Esophagus muscularis mucosa (tissue), 4 donors: ENCODE measurements at places on chromosomes 2 and 18. TPM values are rescaled to one million over a fixed set of nuclear protein-coding genes. Genes with fewer than 3 reads are reported as not detected.

Gene C1D
- 41.1 TPM for total RNA-seq

Gene MBP
- total RNA-seq, result 21.9 TPM

Gene ADCYAP1
- 1.7 TPM for total RNA-seq

Gene CAD
- 12.4 TPM for total RNA-seq

Gene ATP6V1C2
- not detected for total RNA-seq

Gene ADRA2B
- 2.8 TPM for total RNA-seq

Gene MERTK
- 31.0 TPM for total RNA-seq

Gene CFAP221
- 0.42 TPM for total RNA-seq

Gene CHN1
- total RNA-seq, result 28.1 TPM

Gene FN1
- total RNA-seq, result 2,256 TPM

Gene PCARE
- not detected for total RNA-seq

Gene SERPINB5
- not detected for total RNA-seq

Gene SLC5A7
- total RNA-seq, result 2.3 TPM

Gene CABYR
- 1.3 TPM for total RNA-seq

Gene PLEK
- 6.1 TPM for total RNA-seq

Gene DPP10
- 3.8 TPM for total RNA-seq

Gene STARD6
- not detected for total RNA-seq

GRCh38 chr2:212299333-212299732 is 239.3 kb downstream of the ERBB4 start:
- no peak for DNase-seq

DNA sequence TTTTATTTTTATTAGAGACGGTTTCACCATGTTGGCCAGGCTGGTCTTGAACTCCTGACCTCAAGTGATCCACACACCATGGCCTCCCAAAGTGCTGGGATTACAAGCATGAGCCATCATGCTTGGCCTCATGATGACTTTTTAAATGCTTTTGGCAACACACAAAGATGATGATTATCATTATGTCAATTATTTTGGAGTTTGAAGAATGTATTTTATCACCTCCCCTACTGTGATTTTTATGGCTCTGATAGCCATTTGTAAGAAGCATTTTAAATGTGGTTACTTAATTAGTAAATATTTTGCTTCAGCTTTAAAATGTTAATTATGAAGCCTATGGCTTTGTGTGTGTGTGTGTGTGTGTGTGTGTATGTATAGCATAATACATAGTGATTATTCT is 45.1 kb upstream of the RAB27B start:
- DNase-seq, result no peak

GRCh38 chr2:10172033-10172871 is 49.7 kb downstream of the RRM2 start:
- DNase-seq, result no peak

- DNase-seq, result no peak
Measured at GRCh38 chr2:208256192-208256782, 1.4 kb upstream of the IDH1 start.

DNA sequence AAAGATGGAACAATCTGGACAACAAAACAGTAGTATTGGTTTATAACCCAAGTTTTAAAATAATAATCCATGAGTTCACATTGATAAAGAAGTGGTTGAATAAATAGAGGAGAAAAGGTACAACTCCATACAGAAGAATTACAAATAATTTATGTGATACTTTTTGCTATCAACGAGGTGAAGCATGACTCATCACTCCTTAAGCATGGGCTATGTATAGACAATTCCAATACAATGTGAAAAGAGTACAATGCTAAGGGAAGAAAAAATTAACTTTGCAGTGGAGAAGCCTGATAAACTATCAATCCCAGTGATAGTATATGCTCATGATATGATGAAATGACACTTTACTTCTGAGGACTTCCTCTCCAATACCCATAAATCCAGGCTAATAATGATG is 312.9 kb downstream of the GULP1 start:
- DNase-seq, result no peak

GRCh38 chr2:9980520-9980919 is 29.0 kb downstream of the GRHL1 start:
- no peak for DNase-seq

DNA sequence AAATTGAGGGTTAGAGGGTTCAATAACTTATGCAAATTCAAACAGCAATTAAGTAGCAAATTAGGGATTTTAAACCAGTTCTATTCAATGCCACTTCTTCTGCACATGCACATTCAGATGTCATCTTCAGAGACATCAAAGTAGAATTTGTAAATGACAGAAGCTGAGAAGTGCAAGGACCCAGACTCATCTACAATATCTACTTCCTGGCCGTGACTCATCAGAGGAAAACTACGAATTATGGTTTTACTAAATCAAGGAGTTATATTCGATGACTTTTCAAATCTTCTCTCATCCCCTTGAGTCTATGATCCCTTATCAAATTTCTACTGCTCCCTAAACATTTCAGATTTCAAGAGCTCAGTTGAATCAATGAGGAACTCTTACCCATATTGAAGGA is 20.0 kb upstream of the STAT4 start:
- no peak for DNase-seq

DNA sequence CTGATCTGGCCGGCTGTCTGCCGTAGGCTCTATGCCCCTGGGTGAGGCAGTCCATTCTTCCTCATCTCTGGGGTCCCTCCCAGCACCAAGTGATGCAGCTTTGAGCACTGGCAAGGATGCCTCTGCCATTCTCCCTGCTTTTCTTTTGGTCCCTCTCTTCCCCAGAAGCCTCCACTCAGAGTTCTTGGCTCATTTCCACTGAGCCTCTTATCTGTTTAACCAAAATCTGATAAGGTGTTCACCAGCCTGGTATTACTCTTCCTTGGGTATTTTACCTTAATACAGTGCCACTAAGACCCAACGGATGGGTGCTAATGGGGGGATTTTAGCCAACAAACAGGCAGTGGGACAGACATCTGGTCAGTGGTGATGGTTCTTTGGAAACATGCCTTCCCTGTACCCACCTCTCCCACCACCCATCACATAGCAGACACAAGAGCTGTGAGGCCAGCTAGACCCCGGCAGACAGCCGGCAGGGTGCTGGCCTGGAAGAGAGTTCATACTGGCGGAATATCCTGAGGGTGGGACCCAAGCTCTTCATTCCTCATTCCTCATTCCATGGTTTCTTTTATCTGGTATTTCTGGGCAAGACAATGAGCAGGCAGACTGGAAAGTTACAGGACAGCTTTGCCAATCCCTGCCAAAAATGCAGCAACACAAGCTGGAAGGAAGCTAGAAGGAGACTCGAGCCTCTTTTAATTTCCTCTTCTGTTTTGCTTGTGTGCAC is 34.6 kb downstream of the ZBTB7C start:
- DNase-seq, result no peak

DNA sequence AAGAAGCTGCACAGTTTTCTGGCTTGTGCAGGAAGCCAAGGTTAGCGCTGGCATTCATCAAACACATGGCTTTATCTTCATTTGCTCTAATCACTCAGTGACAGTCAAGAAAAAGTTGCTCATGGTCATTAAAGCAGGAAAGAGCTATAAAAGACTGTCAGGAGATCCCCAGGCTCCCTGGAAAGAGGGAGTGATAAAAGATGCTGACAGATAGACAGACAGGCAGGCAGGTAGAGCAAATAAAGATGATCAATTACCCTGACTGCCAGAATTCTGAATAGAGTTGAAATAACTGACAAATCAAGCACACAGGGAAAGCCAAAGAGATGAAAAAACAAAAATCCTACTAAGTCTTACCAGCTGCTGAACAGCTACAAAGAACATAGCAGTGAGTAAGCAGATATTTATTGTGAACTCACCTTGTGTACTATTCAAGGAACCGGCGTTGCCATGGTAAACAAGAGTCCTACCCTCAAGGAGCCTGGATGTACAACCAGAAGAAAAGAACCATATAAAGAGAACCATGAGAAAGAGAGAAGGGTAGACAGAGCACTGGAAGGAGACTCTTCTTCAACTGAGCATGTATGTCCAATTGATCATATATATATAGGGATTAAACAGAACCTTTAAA is 68.0 kb downstream of the RNF152 start:
- no peak for DNase-seq

DNA sequence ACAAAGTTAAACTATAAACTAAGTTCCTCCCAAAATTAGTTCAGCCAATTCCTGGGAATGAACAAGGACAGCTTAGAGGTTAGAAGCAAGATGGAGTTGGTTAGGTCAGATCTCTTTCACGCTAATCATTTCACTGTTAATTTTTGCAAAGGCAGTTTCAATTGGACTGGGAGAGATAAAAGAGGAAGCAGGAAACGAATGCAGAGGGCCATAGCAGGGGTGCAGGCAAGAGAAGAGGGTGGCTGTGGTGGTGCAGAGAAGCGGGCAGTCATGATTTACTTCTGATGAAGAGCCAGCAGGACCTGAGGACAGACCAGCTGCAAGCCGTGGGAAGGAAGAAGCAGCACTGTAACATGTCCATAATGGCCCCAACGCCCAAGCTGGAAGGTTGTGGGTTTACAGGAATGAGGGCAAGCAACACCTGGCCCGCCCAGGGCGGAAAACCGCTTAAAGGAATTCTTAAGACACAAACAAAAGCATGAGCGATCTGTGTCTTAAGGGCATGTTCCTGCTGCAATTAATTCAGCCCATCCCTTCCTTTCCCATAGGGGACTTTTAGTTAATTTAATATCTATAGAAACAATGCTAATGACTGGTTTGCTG is 4.1 kb upstream of the RMP24 start:
- DNase-seq, result no peak

DNA sequence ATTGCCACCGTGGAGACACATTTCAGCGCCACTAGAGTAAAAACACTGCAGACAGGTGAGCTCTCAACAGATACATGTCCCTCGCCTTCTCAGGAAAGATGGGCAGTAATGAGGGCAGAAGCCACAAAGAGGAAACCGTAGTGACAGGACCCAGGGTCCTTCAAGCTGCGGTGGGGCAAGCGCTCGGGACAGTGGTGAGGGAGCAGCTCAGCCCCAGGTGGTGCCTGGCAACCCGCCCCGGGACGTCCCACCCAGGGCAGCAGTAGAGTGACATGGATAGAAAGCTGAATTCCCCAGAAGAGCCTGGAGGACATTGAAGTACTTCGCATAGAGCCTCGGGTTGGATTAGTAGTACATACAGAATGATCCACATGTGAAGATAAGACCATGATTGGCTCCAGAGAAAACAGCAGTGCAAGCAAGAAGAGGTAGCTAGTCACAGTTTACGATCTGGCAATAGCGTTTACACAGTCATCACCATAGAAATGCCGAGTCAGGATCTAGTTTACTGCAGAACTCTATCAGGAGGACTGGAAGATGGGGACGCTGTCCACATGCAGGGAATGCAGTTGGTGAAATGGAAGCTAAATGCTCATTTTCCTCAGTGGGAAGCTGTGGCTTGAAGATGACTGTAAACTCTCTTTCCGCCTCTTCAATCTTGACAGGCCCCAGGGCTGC is 37.4 kb upstream of the ALPP start:
- DNase-seq, result no peak

- no peak for DNase-seq
Measured at GRCh38 chr2:212284166-212284565, 254.4 kb downstream of the ERBB4 start.

GRCh38 chr2:237652181-237652580 is 24.8 kb downstream of the LRRFIP1 start:
- no peak for DNase-seq

DNA sequence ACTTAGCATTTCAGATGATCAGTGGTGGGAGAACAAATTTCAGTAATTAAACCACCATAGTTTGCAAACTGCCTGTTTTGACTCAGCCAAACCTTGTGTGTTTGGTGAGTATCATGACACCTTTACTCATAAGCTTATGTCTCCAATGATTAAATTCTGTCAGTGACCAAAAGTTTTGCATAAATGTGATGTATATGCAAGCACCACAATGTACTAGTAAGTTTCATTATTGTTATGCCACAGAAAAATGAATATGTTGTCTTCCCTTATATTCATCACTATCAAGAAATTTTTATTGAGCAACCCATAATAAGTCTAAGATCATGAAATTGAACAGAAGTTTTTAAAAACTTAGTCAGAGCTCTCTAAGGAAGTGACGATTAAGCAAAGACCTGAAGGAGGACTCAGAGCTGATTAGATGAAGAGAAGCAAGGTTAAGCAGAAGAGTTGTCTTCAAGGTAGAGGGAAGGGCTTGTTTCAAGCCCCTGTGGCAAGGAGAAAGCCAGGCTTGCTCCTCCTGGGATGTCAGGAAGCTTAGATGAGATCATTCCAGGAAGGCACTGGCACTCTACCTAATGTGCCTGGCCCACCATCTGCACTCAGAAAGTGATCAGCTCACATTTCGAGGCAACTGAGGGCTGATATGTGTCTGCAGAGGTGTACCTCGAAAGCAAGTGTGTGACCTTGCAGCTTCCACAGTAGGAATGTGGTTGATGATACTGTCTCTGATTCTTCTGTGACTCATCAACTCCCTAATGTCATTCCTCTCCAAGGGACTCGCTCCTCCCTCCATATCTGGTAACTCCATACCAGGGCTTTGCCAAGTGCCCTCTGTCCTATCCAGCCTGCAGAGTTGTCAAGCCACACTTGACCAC is 54.7 kb downstream of the KCTD18 start:
- DNase-seq, result no peak

GRCh38 chr2:138780908-138781307 is 718 bp upstream of the NXPH2 start:
- DNase-seq, result no peak

- no peak for DNase-seq
Measured at GRCh38 chr2:205464681-205465080, 217.6 kb upstream of the NRP2 start.

DNA sequence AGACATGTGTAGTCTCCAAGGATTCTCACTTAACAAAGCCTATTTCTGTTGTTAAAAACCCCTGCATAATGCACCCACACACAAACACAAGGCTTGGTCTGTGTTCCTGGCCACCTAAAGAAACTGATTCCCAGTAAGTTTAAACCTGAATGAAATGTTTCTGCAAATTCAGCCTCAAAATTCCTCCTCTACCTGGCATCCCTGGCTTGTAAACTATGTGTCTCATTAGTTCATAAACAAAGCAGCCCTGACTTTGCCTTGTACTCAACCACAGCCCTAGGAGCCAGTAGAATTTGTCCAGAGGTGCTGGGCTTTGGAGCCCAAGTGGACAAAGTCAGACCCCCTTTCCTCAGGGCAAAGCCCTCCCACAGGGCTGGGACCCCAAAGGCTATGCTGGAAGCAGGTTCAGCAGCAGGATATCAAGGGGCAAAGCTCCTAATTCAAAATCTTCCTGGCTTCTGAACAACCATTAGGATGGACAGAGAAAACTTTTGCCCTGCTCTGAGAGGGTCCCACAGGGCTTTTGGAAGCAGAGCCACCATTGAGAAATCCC is 2.6 kb upstream of the HOXD13 start:
- no peak for DNase-seq

DNA sequence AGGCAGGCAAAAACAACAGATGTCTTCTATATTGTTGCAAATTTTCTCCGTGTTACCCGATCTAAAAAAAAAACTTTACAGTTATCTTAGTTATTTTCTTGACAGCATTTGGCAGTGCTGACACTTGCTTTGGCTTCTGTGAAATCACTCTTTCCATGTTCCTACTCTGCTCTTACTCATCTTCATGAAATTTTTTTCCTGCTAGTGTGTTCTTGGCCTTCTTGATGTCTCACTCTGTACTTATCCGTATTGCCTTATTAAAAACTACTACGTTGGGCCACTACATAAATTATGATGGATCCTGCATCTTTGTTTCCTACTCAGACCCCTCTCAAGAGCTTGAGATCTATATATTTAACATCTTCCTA is 134.4 kb downstream of the IKZF2 start:
- DNase-seq, result no peak

- no peak for DNase-seq
Measured at GRCh38 chr2:210481601-210482175, 5.1 kb upstream of the LANCL1 start.

- no peak for DNase-seq
Measured at GRCh38 chr2:127146071-127146725, 39.2 kb upstream of the BIN1 start.
